NCI-H187 treated with DMSO at 0.1 percent for 48 hours (cell line): ENCODE measurements at places on chromosomes 6 and 20.

DNA sequence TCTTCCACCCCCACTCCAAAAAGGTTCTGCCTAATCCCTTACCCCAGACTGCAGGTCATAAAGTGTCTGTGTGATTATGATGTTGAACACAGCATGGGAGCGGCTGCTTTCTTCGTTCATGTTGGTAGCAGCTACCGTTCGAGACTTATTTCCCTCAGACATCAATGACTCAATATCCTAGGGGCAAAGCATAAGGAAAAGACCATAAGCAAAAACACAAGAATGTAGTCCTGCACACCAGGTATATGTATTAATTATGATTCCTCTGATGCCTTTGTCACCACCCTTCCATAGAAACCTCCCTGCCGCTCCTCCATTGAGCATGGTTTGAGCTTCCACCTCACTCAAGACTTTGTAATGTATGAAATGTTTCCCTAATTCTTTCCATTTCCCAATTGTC lies 137.2 kb downstream of the KIF13A start:
- no peak for DNase-seq

DNA sequence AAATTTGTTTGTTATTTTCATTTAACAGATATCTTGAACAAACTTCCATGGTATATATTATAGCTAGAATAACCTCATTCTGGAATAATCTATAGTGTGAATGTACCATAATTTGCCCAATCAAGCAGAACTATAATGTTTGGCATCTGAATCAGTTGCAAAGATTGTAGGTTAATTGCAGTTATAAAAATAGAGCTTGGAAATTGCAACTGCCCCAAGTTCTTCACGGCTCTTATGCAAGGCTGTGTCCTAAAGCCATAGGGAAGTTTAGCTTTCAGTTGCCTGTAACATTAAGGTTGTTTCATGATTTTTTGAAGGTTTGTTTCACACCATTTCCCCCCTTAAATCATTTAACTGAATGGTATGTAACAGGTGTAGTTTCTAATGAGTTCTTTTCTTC lies 19.4 kb downstream of the NQO2 start:
- no peak for DNase-seq

DNA sequence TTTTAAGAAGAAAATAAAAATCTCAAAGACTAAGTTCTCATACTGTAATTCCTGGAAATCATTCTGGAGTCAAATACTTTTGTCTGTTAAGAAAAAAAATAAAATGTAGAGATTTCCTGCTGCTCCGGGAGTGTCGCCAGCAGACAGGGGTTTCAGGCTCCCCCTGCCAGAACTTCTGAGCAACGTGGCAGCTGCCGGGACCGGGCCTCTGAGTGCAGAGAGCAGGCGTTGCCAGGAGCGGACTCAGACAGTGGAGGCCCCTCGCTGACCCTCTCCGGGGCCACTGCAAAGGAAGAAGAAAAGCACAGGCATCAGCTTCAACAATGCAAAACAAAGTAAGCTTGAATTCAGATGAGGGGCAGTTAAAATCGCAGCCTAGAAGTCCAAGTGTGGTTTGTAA lies 95.5 kb downstream of the THBS2 start:
- DNase-seq, result no peak

DNA sequence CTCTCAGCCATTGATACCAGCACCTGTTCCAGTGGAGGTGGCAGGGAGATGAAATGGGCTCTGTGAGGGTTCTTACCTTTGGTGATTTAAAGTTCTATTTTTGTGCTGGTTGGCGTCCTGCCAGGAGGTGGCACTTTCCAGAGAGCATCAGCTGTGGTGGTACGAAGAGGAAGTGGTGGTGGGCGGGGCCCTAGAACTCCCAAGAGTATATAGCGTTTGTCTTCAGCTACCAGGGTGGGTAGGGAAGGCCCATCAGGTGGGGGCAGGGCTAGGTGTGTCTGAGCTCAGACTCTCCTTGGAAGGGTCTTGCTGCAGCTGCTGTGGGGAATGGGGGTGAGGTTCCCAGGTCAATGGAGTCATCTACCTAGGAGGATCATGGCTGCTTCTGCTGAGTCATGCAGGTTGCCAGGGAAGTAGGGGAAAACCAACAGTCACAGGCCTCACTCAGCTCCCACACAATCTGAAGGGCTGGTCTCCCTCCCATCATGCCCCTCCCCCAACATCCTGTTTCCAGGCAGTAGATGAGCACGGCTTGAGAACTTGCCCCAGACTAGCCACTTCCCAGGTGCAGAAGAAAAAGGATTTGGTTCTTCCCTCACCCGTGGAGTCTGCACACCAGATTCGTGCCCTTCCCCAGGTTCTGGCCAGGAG lies 46.6 kb downstream of the MOXD1 start:
- no peak for DNase-seq

DNA sequence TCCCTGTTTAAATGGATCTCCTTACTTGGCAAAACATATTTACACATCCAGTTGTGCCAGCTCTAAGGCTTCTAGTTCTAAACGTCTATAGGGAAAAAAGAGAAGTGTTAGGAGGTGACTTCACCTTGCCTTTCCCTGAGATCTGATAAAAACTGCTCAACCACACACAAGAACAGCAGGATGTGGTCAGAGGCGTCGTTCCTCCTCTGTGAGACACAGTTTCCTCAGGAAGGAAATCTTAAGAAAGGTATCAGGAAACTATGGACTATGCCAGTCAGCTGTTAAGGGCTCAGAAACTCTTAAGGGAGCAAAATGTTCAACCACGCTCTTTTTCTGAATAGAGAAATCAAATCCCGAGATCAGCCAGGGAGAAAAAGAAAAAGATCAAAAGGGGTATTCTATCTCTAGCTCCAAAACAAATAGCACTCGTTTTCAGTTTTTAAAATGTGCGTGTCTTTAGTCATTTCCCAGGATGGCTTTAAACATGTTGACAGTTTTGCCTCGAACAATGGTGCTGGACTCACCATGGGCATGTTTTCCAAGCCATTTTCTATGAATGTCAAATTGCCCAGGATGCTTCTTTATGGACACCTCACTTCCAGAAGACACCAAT lies 154.5 kb downstream of the HACE1 start:
- DNase-seq, result no peak

- DNase-seq, result no peak
Measured at GRCh38 chr6:164303102-164303964, 888.8 kb downstream of the QKI start.

- no peak for DNase-seq
Measured at GRCh38 chr6:20998748-20999448, 464.6 kb downstream of the CDKAL1 start.
